ENCODE measurements at places on chromosomes 5 and 9.

DNA sequence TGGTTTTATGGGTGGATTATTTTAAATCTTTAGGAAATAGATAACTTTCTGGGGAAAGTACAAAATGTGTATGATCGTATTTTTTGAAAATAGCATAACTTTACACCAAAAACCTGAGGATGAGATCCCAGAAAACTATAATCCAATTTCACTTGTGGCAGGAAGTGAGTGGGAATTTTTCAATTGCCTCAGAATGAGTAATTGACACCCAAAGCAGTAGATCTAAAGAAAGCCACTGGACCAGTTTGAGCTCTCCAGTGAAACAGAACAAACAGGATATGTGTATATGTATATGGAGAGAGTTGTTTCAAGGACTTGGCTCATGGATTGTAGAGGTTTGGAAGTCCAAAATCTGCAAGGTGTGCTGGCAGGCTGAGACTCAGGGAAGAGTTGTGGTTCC is 109.2 kb upstream of the SHB start:
- DNase-seq: no peak

DNA sequence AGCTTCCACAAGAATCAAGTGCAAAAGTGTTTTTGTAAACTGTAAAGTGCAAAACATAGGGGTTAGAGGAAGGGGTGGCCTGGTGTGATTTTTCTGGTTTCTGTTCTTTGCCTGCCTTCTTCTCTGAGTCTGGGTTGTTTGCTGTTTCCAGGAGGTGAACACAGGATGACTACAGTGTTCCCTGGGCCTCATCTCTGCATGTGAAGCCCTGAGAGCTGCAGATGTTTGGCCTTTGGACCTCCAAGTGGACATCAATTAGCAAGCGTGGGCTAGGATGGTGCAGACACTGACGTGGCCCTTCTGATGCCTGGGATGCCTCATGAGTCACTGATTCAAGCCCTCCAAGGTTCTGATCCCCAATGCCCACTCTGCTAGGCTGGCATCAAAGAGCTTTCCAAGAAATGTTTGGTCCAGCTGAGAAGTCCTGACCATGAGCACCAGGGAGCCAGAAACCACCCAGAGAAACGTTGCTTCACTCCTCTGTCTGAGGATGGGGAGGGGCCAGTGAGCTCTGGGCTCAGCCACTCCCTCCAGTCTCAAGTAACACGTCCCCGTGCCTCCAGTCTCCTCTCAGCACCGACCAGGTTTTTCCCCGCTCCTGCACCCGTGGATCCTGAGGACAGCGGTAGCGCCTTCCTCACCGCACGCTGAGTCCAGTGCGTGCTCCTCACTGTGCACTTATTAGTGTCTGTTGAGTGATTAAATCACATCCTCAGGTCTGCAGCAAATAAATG is 7.6 kb downstream of the IL9 start:
- DNase-seq: no peak

- DNase-seq: no peak
Observed at GRCh38 chr5:128674837-128675446, 136.9 kb upstream of the FBN2 start.

DNA sequence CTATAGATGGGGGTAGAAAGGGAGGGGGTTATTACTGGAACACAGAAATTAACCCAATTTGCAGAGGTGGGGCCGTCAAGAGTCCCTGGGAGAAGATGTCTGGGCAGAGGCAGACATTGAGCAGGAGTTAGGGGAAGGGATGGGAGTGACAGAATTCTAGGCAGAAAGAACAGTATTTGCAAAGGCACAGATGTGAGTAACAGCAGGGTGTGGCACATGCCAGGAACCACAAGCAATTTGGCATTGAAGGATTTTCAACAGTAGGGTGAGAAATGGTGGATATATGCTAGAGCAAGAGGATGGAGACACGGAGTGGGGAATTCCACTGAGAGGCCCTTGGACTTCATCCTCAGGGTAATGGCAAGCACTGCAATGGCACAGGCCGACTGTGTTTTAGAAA is 71.6 kb upstream of the FRRS1L start:
- DNase-seq: no peak

DNA sequence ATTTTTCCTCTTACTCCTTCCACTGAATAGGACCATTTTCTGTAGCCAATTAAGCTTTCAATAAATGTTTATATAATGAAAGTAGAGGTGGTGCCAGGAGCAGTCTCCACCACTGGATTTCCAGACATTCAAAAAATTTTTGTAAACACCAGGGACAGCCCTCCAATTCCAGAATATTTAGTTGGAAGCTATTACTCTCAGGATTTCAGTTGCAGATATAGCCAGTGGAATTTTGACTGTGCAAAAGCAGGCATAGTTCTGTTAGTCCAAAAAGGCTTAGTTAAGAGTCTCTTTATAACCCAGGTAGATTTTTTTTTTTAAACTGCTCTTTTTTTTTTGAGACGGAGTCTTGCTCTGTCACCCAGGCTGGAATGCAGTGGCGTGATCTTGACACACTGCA is 138.1 kb upstream of the DMRT1 start:
- DNase-seq: no peak

DNA sequence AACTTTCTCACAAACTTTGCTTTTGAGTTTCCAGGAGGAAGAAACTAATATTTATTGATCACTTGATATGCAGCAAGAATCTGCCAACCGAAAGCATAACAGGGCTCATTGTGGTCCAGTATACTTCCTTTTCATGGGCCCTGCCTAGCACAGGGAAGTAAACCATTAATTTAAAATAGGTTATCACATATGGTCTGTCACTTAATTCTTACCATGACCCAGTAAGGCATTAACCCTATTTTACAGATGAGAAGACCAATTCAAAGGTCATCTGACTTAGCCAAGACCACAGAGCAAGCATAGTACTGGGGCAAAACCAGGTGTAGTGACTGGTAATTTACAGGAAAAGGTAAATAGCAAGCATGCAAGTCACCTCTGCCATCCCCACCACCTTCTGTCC is 336.9 kb upstream of the DMAC1 start:
- no peak for DNase-seq

GRCh38 chr9:108244686-108245085 is 611.1 kb downstream of the ACTL7B start:
- DNase-seq: no peak

DNA sequence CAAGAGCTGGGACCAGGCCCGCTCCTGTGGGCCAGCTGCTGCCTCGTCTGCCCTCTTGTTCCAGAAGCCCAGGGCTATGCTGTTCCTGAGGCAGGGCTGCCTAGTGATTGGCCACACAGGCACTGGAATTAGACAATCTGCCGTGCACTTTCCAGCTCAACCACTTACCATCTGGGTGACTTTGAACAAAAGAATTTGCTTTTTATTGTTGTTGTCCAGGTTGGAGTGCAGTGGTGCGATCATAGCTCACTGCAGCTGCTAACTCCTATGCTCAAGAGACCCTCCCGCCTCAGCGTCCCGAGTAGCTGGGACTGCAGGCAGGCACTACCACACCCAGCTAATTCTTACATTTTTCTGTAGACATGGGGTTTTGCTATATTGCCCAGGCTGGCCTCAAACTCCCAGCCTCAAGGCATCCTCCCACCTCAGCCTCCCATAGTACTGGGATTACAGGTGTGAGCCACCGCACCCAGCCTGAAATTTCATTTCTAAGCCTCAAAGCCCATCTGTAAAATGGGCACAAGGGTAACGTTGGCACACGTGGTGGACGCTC is 1.2 kb upstream of the NEK6 start:
- peak; percentile 16 for DNase-seq

GRCh38 chr5:129125819-129126218 is 31.3 kb downstream of the ISOC1 start:
- no peak for DNase-seq

DNA sequence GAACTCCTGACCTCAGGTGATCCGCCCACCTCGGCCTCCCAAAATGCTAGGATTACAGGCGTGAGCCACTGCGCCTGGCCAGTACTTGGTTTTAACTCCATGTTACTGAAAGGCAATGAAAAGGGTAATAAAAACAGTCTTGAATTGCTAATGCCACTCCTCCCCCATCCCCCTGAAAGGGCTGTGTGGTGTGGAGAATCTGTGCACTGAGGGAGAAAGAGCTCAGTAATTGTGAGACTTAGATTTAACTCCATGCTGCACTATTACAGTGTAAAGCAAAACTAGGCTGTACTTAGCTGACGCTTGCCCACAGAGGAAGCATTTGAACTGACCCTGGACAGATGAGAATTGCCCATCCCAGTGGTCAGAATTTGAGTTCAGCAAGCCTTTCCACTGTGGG is 1662.4 kb upstream of the ACO1 start:
- DNase-seq: no peak

DNA sequence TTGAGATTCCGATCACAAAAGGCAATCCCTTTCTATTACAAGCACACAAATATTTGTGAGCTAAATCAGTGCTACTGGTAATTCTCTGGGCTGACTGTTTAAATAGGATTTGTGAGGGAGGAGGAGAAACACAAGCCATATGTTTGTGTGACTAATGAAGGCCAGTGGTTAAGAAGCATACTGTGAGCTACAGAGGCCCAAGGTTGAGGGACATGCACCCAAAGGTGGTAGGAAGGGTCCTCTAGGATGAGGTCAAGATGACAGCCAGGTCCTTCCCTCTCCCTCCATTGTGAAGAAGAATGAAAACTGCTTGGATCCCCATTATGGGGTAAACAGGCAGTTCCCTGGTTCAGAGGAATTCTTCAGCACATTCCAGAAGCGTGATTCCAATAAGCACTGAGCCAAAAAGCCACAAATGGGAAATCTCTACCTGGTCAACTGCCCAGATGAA is 83.9 kb downstream of the SPOCK1 start:
- no peak for DNase-seq

GRCh38 chr5:57711471-57711870 is 228.9 kb upstream of the ACTBL2 start:
- no peak for DNase-seq

DNA sequence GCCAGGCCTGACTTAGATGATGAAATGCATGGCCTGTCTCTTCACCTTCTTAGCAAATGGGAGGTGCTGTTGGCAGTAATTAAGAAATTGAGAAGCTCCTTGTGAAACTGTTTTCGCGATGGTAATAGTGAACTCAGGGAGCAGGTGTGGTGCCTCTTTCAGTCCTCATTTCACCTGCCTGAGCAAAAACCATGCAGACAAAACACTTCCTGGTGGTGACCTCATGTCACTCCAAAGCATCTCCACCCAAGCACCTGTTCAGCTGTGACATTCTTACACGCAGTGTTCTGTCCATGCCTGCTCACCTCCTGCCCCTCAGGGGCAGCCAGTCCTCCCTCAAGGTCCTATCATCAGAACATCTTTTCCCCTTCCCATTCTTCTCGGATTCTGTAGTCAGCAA is 146.5 kb downstream of the CD180 start:
- no peak for DNase-seq

DNA sequence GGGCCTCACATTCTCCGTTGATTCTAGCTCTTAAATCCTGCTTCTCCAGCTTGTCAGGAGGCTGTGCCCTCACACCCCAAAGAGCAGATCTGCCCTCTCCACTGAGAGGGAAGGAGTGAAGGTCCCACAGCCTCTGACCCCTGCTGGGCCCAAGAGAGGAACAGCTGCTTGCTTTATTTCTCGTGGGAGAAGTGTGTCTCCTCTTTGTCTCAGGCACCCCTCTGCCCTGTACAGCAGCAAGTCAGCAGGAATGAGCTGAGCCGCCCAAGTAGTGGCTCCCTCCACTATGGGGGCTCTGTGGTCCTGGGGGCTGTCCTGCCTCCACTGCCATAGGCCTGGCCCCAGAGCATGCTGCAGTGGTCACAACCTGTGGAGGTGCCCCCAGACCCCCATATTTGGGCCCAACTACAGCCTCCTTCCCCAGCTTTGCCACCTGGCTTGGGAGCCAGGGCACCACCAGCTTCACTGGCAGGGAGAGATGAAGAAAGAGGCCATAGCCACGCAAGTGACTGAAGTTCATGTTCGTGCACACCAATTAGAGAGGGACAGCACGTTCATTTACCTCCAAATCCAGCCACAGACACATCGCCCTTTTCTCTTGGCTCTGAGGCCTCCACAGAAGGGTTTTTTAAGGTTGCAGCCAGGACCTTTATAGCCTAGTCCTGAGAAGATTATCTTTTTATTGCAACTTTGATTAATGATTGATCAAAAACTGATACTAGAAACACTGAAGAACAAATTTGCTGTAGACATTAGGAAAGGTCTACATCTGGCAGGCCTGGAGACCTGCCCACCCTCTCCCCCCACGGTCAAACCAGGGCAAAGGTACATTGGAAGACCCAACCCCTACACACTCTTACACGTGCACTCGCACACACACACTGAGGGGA is 27.5 kb downstream of the IRF1 start:
- DNase-seq: no peak

DNA sequence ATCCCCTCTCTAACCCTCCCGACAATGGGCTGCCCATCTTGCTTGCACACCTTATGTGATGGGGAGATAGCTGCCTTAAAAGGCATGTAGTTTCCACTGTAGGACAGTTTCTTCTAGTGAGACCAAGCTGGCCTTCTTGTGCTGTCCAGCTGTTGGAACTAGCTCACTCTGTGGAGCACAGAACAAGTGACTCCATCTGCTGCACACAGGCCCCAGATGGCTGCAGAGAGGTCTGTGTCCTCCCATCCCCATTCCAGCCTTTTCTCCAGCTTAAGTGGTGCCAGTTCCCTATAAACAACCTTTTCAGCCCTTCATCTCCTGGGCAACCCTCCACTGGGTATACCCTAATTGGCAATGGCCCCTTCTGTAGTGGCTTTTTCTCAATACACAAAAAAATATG is 18.7 kb upstream of the PSD2 start:
- DNase-seq: no peak

DNA sequence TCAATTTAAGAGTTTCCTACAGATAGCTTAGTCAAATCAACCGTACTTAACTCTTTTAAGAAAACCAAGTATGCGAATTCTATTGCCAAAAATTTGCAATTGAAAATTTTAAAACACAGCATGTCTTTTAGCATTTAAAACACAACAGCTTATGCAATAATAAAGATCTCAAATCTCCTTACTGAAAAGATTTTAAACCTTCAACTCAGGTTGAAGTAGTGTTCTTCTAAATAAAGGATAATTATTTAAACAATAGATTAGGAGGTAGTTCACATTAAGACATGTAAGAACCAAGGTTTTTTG is 5.5 kb downstream of the NR3C1 start:
- DNase-seq: no peak

DNA sequence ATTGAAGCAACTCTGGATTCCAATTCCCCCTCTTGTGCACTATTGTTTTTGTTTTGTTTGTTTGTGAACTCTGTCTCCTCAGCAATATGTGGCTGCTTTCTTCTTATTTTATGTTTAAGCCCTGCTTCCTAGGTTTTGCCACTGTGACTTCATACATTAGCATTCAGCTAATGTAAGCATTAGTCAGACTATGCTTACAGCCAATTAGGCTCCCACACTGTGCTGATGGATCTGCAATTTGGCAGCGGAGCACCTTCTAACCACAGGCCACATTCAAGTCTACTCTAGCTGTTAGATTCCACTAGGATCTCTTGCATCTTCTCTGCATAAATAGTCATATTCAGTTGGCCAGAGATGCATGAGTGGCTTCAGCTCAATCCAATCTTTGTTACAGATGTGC is 9.6 kb upstream of the BICD2 start:
- DNase-seq: no peak

Measured in ovary (tissue), 10 donors.